ENCODE measurements at places on chromosomes 6 and 20. TPM values are rescaled to one million over a fixed set of nuclear protein-coding genes. Genes with fewer than 3 reads are reported as not detected.

POU5F1 gene
- 0.57 TPM for polyA plus RNA-seq

SCRT2 gene
- polyA plus RNA-seq, result not detected

CCN6 gene
- polyA plus RNA-seq, result not detected

TRIM31 gene
- polyA plus RNA-seq, result not detected

GPR63 gene
- polyA plus RNA-seq, result 0.29 TPM

CDC25B gene
- polyA plus RNA-seq, result 7.9 TPM

FHL5 gene
- 0.59 TPM for polyA plus RNA-seq

- no peak for DNase-seq
These were observed 261.4 kb downstream of the ZNF217 start for GRCh38 chr20:53332022-53332837.

DNA sequence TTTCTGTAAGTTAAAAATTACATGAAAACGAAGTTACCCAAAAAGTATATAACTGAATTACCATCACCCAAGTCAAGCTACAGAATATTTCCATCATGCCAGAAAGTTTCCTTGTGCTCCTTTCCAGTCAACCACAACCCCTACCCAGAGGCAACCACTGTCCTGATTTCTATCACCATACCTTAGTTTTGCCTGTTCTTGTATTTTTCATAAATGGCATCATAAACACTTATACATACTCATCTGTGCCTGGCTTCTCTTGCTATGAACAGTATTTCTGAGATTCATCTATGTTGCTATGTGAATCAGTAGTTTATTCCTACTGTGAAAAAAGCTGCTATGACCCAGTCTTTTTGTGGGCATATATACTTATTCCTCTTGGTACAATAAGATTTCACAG is 7.4 kb downstream of the FKBP5 start:
- DNase-seq, result no peak

GRCh38 chr6:144559865-144560593 is 274.9 kb downstream of the UTRN start:
- no peak for DNase-seq

DNA sequence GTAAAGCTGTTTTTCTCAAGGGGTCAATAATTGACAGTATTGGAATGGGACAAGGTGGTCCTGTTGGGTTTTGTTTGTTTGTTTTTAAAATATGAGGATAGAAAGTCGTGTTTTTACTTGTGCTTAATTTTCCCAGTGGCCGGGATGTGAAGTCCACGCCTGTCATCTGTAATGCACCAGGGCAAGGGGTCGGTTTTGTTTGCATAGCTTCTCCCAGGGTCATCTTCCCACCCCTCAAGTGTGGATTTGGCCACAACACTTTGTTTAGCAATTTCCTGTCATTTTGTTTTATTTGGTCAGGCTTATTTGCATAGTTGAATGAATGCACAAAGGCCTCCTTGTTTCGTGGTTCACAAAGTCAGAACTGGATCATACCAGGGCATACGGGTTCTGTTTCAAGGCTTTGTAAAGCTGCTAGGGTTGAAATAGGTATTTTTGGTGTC is 29.8 kb downstream of the SYNJ2 start:
- no peak for DNase-seq

- DNase-seq, result no peak
These were observed 170.8 kb upstream of the PHACTR1 start for GRCh38 chr6:12545619-12546409.

DNA sequence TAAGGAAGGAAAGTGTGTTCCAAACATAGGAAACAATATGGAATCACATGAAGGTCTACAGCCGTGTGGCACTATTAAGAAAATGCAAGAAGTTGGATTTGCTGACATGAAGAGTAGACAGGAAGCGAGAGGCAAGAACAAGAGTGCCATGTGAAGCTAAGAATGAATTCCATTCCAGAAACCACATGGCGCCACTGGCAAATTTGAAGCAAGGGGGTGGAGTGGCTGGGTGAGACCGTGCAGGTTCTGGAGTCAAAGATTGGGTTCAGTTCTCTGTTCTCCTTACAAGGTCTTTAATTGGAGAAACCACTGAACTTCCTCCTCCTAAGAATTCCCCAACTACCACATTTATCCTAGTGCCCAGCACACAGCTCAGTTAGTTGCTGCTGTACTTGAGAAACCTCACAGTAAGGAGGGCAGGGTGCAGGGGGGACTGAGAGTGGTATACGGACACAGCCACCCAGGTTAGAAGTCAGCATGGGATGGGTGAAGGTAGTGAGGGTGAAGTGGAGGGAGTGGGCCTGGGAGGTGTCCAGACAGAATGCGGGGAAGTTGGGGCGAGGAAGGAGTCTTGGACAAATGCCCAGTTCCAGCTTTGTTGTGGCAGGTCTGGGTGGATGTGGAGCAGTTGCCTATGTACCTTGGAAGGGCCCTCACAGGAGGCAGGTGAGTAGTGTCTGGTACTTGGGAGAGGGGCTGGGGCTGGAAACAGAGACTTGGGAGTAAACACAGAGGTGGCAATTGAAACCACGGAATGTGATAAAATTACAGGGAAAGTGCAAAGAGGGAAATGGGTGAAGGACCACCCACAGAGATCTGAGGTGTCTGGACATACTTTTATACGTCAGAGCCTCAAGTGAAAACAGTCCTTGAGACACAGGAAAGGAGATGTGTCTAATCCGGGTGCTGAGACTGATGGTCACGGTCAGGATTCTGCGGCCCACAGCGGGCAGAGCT is 14.3 kb downstream of the LYRM4 start:
- DNase-seq, result no peak

Measured in right cardiac atrium (tissue), 5 donors.